Activated T-cell treated with anti-CD3 and anti-CD28 coated beads, Interleukin-2, amount 50 U/mL, for 48 hours (primary cell): ENCODE measurements at places on chromosomes 1 and 21.

DNA sequence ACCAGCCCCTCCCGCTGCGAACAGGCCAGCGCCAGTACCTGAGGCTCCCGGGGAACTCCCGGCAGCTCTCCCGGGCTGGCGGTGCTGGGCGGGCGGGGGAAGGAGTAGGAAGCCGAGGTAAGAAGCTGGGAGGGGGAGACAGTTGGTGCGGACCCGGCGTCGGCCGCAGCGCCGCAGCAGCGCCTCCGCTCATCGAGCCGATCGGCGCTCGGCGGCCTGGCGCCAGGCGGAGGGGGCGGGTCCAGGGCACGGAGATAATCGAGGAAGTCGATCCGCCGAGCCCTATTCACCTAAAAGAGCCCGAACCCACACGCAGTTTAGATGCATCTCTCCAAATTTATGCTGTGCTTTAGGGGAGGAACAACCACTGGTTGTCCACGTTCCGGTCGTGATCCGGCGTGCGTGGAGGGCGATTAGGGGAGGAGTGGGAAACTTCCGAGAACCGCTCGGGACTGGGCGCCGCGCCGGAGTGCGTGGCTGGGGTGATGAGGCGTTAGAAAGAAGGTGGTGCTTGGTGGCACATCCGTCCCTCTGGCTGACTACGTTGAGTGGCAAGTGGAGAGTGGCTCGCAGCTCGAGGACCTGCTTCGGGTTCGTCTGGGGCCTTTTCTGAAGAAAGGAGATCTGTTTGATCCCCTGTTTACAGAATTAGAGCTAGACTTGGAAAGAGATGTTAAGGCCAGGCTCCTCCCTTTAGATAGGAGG is at the start of gene VAMP4:
TSS of gene VAMP4 (minus strand) at position 194 of the 705 bp plus-strand sequence. CDS start 3,651 bp downstream, outside the sequence.
- peak; percentile 92 for DNase-seq

DNA sequence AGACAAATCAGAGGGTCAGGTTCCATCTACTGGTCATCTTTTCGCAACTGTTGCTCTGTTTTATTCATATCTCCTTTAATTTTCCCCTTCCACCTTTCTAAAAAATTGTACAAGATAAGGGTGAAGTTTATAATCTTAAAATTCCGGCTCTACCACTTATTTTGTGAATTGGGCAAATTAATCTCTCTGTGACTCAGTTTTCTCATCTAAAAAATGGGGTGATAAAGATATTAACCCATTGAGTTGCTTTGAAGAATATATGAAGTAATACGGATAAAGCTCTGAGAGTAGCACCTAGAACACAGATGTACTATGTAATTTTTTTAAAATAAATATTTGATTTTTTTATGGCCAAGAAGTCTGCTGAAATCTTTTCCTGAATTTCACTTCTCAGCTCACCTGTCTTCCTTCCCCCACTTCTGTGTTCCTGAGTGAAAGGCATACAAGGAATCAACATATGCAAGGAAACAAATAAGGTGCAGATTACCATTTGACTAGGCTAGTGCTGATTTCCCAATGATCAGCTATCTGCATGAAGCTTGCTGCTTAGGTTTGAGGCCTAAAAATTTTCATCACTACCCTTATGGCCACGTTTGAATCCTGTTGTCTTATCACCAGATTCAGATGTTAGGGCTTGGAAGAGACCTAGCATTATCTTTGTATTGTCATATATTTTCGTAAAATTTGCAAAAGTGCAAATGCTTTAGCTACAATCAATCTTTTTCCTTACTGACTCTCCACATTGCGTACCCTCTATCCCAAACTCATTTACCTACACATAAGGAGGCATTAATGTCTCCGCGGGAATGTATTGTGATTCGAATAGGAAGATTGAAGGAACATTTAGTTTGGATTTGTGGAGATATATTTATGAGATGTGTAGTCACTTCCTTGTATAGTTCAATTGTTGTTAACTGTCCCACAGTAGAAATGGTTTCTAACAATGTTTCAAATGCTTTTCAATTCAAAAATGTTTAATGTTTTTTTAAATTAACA is 718.3 kb upstream of the PTBP2 start:
- DNase-seq: no peak

DNA sequence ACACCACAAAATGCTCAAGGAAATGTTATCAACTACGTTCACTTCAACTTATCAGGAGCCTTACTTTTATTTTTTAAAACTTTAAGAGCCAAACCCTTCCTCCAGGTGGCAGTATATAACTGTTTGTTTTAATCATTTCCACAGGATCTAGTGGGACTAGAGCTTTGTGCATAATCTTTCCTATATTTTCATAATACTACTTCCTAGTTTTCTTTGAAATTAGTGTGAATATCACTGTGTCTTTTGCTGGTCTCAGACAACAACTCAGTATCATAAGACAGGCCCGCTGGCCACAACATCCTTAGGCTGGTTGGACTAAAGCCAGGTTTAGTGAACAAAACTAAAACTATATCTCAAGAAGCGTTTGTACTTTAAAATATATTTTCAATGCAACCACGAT is 145.5 kb downstream of the TIAM1 start:
- DNase-seq: no peak

GRCh38 chr21:38802050-38803026 is 3.4 kb upstream of the ETS2 start:
- no peak for DNase-seq

GRCh38 chr1:36149973-36150295 is 648 bp upstream of the TRAPPC3 start:
- DNase-seq: no peak

GRCh38 chr1:240991230-240991629 is 365.8 kb downstream of the RGS7 start:
- no peak for DNase-seq

GRCh38 chr1:101438359-101438758 is 201.5 kb downstream of the S1PR1 start:
- DNase-seq: no peak

- DNase-seq: no peak
Measured at GRCh38 chr1:51329443-51330325, 678 bp downstream of the TTC39A start.

DNA sequence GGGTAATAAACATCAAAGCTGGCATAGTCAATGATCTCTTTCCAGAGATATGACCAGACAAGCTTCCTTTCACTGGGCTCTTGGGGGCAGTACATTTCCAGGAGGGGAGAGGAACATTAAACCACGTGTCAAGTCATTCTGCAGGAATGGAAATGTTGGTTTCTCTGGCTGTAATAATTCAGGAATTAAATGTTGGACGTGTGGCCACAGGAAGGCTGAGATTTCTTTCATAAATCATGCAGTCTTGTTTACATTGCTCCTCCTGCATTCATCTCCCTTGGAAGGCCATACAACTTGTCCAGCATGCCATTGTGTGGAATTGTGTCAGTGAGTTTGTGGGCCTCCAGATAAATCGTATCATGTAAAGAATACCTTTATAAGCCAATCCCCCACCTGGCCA is 259.2 kb downstream of the ADGRL2 start:
- DNase-seq: no peak

GRCh38 chr21:17911628-17912027 is 92.5 kb upstream of the C21orf91 start:
- DNase-seq: no peak

GRCh38 chr1:8567146-8567545 is 249.2 kb downstream of the SLC45A1 start:
- no peak for DNase-seq

GRCh38 chr21:22927469-22927868 is 1929.3 kb downstream of the NCAM2 start:
- DNase-seq: no peak

DNA sequence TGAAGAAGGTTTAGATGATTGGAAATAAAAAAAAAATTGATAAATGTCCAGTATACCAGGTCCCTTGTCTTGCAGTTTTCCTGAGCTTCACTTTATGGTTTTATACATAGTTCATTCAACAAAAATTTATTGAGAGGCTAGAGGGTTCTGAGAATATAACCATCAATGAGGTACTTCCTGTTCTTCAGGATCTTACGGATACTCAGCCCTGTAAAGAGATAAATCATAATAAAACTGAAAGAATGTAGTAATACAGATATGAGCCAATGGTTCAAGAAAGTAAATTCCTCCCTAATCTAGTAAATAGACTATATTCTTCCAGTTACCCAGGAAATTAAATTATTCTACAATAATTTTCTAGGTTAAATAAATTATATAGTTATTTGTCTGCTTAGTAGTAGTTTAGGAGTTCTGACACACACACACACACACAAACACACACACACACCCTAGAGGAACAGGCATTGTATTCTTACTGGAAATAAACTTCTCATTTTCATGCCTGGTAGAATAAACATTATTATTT is 70.4 kb upstream of the HMCN1 start:
- DNase-seq: no peak

- peak; percentile 63 for DNase-seq
Measured at GRCh38 chr1:110554871-110555801, 36.2 kb upstream of the KCNA10 start.

DNA sequence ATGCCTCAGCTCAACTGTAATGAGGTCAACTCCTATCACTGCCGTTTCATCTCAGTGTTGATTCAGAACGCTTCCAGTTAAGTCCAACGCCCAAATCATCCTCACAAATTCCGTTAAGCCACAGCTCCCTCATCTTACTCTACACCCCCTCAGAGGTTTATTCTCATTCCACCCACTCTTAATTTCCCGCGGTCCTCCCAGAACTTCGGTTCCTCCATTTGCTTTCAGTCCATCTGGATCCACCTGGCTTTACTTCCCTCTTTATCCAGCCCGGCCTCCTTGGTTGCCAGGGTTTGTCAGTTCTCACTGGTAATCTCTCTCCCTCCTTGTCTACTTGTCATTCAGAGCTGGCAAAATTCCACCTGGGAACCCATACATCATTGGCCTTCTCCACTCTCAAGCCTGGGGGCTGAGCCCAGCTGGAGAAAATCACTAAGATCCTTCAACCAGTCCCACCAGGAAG is 51.3 kb upstream of the RUNX1 start:
- peak; percentile 38 for DNase-seq

GRCh38 chr1:89360716-89361115 is 3.1 kb upstream of the GBP6 start:
- DNase-seq: no peak

GRCh38 chr1:121538943-121539575 is 354.3 kb downstream of the SRGAP2C start:
- DNase-seq: no peak

DNA sequence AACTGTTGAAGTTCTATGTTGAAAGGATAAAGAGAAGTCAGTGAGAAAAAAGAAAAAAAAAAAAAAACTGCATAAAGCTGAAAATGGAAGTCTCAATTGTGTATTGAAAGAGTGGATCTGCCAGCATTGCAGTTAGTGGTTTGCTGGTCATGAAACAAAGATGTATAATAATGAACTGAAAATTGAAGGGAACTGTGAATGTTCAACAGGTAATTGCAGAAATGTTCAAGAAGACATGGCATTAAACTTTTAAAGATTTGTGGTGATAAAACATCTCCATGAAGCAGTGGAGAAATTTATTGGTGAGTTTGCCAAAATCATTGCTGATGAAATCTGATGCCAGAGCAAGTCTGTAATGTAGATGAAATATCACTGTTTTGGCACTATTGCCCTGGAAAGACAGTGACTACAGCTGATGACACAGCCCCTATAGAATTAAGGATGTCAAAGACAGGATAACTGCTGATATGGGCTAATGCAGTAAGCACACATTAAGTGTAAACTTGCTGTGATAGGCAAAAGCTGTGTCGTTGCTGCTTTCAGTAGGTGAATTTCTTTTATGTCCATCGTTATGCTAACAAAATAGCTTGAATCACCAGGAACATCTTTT is 71.0 kb downstream of the RD3 start:
- no peak for DNase-seq

- no peak for DNase-seq
Measured at GRCh38 chr1:210769473-210769872, 364.5 kb downstream of the KCNH1 start.

DNA sequence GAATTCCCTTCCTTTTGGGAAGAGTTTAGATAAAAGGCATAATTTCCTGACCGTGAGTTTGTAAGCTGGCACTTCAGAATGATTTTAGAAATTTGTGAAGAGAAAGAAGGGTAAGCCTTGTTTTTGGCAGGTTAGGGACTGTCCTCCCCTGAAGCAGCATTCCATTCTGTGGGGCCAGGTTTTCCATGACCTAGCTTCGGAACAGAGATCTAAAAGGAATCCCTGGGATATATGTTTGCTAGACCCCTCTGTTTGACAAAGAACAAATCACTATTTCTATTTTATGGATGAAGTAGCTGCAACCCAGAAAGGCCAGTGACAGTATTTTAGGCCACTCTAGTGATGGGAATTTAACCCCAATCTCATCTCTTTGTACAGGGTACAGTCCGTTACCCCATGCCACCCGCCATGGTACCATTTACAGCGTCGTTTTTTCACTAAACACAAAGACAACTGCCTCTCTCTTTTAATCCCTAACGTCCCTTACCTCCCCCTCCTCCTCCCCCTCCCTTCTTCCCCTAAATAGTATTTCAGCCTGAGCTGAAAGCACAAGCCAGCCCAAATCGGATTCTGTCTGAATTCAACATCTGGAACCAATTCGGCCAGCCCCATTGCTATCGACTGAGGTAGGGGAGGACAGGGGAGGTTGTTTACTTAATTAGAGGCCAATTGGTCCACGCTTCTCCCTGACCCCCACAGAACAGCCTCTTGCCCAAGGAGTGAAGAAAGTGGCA is 23.4 kb upstream of the IKBKE start:
- DNase-seq: no peak

DNA sequence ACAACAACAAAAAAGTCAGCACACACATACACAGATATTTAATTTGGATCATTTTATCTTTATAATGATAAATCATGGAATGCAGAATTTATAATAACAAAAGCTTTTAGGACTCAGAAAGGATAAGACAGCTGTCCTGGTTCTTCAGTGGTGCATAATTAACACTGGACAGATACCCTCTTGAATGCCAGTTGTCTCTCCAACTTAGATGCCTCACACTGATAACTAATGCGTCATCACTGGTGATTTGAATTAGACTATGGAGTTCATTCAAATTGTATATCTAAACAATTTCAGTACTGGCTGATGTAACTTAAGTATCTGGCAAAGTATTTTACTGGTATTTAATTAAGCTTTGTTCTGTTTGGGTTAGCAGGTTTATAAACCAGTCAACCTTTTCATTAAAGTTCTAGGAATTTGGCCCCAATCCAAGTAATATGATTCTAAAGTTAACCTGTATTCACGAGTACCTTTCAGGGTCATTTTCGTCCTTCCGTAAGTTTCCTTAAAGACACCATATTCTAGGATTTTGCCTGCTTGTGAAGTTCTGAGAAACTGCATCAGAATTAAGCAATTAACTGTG is 1199.5 kb upstream of the TMPRSS15 start:
- no peak for DNase-seq

GRCh38 chr1:229209386-229209785 is 61.5 kb upstream of the RAB4A start:
- no peak for DNase-seq

DNA sequence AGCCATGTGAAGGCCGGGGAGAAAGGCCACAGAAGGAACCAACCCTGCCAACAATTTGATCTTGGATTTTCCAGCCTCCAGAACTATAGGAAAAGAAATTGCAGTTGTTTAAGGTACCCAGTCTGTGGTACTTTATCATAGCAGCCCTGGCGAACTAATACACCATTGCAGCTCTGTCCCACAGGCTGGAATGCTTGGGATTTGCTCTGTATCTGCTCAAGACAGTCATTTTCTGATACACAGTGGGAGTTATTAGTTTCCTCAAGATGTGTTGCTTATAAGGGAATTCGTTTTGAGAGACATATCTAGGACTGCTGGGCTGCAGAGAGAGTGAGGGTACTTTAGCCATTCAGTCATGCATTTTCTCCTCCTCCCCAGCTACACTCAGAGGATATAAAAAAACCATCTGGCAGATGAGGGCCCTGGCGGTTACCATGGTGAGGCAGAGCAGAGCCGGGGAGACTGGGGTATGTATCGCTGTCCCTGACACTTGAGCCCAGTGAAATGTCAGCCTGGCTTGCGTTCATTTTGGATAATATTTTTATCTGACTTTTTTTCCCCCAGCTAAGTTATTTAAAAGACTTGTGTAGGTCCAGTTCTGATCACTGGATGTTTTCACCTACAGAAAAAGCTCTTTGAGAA is 104.6 kb downstream of the DIRAS3 start:
- no peak for DNase-seq
